ENCODE measurements at places on chromosomes 16 and 17. TPM values are rescaled to one million over a fixed set of nuclear protein-coding genes. Genes with fewer than 3 reads are reported as not detected.

DNA sequence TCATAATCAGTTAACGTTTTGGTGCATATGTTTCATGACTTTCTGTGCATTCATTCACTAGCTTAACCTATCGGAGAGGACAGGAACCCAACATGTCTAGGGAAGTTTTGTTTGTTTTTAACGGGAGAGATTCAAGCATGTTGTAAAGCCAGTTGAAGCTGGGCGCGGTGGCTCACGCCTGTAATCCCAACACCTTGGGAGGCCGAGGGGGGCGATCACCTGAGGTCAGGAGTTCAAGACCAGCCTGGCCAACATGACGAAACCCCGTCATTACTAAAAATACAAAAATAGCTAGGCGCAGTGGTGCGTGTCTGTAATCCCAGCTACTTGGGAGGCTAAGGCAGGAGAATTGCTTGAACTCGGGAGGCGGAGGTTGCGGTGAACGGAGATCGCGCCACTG lies 1.4 kb upstream of the TNRC6A start:
- no peak for DNase-seq

DNA sequence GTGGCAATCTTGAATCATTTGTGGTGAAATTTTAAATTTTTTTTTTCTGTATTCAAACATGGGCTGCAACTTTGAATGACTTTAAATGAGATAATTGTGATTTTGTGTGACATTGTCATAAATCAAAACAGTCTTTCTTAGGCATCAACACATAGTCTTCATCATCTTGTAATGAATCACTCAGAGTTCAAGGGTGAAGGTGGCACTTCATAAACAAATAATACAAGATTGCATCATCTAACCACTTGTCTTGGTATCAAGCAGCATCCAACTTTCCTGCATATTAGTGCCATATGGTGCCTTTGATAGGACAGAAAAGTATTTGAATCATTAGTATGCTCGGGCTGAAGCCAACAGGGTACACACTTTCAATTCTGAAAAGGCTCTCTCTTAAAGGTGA lies 392.4 kb upstream of the GOT2 start:
- no peak for DNase-seq

GRCh38 chr16:83095941-83096692 lies 469.3 kb downstream of the CDH13 start:
- no peak for DNase-seq

DNA sequence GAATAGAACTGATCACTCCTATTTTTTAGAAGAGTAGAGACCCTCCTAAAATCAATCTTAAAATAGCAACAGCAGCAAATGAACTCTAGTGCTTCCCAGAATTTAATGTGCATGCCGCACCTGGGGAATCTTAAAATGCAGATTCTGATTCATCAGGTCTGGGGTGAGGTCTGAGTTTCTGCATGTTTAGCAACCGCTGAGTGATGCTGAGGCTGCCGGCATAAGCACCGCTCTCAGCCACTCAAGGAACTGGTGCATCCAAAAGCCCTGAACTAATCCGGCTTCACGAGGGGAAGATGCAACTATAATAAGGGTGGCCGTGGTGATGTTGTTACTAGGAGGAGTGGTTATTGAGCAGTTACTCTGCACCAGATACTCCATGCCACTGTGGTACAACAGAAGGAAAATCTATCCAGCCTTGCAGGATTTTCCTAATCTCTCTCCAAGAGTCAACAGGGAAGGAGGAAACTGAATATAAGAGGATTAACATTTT lies 19.7 kb downstream of the SDK2 start:
- DNase-seq, result no peak

DNA sequence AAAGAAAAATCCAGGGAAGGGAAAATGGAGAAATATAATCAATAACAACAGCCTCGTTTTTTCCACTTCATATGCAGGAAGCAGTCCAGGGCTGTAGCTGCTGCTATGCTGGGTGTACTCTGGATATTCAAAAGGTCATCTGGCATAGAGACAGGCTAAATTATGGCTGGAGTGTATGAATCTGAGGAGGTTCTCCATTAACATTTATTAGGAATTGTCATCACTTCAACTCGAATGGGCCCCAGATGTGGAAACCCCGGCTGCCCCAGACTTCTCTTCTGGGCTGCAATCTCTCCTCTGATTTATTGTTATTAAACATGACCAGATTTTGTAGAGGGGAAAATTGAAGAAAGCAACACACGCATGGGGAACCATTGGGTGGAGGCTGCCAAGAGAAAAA lies 33.5 kb upstream of the SKAP1 start:
- no peak for DNase-seq

DNA sequence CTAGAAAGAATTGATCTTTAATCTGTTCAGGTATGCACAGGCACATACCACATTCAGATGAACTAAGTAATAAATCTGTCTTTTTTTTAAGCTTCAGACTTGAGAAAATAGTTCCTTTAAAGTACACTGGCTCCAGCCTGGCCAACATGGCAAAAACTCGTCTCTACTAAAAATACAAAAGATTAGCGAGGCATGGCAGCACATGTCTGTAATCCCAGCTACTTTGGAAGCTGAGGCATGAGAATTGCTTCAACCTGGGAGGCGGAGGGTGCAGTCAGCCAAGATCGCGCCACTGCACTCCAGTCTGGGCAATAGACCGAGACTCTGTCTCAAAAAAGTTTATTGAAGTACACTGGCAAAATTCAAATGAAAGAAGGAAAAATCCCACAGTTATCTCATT lies 111.0 kb upstream of the NETO2 start:
- DNase-seq, result no peak

DNA sequence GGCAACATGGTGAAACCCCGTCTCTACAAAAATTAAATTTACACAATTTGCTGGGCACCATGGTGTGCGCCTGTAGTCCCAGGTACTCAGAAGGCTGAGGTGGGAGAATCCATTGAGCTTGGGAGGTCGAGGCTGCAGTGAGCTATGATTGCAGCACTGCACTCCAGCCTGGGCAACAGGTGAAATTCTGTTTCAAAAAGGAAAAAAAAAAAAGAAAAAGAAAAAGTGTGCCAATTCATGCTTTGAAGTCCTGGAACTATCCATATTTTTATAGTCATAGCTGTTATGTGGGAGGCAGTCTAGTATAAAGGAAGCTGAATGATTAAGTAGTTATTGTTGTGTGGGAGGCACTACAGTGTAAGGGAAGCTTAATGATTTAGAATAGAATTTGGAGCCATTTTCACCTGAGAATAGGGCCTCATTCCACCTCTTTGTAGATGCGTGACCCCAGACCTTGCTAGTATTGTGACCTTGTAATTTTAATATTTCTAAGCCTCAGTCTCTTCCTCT lies 31.6 kb downstream of the IQCK start:
- no peak for DNase-seq

DNA sequence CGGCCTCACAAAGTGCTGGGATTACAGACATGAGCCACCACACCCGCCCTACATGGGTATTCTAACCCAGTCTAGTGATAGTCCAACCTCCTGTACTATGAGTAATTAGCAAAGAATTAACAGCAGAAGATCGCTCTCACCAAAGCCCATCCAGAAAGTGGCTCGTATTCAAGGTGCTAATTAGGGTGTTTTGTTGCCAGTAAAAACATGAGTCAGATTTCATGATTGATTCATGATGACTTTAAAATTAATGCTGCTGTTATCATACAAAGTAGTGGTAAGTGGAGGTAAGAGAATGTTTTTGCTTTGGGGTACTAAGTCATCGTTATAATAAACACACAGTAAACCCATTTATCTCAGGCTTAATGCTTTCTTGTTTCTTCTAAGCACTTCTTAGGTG lies 428.8 kb downstream of the WWOX start:
- DNase-seq, result no peak

The PRAC2 gene
- not detected for total RNA-seq

The ARHGAP44 gene
- 13.6 TPM for total RNA-seq

The RNF157 gene
- total RNA-seq, result 10.2 TPM

The ORMDL3 gene
- 42.3 TPM for total RNA-seq

The PDE6G gene
- 0.41 TPM for total RNA-seq

The C16orf74 gene
- 1.5 TPM for total RNA-seq

The BAIAP3 gene
- total RNA-seq, result 0.53 TPM

The CCL8 gene
- not detected for total RNA-seq
